Neuronal stem cell (in vitro differentiated cells): ENCODE measurements at places on chromosomes 5 and 9.
A peak's percentile ranks its signal among the peaks of the same experiment; 100 is the strongest.

DNA sequence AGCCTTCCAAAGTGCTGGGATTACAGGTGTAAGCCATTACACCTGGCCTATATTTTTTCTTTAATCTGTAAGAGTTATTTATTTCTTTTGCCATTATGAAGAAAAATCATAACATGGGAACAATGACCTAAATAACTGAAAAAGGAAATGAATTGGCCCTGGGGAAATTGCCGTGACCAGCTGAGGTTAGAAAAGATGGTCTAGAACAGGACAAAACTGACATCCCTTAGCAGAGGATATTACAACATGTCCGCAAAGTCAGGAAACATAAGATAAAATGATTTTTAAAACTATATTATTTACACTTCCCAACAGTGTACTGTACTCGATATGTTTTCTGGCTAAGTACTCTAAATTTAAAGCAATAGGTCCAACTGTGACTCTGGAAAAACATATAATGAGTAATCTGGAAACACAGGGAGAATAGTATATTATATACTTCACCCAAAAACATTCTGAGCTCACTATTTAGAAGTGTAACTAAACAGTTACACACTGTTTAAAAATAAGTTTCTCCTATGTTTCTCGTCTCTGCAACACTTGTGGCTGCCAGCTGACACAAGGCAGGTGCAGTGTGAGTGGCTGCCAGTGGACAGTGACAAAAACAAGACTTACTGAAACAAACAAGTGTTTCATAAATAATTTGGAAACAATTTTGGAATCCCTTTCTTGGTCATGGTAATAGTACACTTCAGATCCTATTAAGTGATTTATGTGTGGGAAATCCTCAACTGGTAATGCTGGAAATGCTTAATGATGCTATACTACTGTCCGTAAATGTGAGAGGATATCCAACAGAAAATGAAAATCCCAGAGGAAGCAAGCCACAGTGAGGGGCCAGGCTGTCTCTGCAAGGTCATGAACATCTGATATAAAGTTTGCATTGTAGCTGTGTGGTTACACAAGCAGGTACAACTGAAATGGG lies 69.1 kb downstream of the C9orf85 start:
- H3K4me1 ChIP-seq = no peaks in the 10 kb centered on the region
- no peaks in the 10 kb centered on the region for H3K36me3 ChIP-seq
- H3K4me3 ChIP-seq = no peak overlapping the region
- H3K27me3 ChIP-seq = no peaks in the 10 kb centered on the region
- no peak for DNase-seq

GRCh38 chr5:73304381-73304780 lies 131.4 kb downstream of the TMEM174 start:
- H3K27ac ChIP-seq = no peak overlapping the region
- H3K4me3 ChIP-seq = no peak overlapping the region
- no peaks in the 10 kb centered on the region for H3K4me1 ChIP-seq
- no peak for DNase-seq

GRCh38 chr5:28808967-28809810 lies 1770.8 kb upstream of the CDH9 start:
- H3K27ac ChIP-seq = no peak overlapping the region
- H3K27me3 ChIP-seq = no peaks in the 10 kb centered on the region
- no peak overlapping the region for H3K4me3 ChIP-seq
- DNase-seq = no peak
- H3K36me3 ChIP-seq = no peaks in the 10 kb centered on the region

DNA sequence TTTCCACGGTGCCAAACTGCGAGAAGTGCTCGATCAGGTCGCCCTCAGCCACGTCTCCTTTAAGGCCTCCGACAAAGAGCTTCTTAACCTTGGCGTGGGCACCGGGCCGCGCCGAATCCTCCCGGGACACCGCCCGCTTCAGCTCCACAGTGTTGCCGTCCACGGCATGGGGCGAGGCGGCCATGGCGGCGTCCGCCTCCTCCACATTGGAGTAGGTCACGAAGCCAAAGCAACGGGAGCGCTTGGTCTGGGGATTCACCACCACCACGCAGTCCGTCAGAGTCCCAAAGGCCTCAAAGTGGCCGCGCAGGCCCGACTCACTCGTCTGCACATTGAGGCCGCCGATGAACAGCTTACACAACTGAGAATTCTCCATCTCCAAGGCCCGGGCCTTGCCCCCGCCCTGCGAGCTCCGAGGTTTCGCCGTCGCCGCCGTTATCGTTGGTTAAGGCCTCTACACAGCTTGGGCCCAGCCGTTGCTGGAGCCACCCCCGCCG lies 424 bp downstream of the HNRNPA0 start:
- peaks cover 8% of the 10 kb centered on the region for H3K4me1 ChIP-seq
- peak overlapping the region; percentile 86 for H3K27ac ChIP-seq
- H3K4me3 ChIP-seq = peak overlapping the region; percentile 100
- no peaks in the 10 kb centered on the region for H3K27me3 ChIP-seq

GRCh38 chr5:157607371-157608161 lies 32.0 kb upstream of the ADAM19 start:
- no peaks in the 10 kb centered on the region for H3K36me3 ChIP-seq
- no peak for DNase-seq
- no peak overlapping the region for H3K4me3 ChIP-seq

DNA sequence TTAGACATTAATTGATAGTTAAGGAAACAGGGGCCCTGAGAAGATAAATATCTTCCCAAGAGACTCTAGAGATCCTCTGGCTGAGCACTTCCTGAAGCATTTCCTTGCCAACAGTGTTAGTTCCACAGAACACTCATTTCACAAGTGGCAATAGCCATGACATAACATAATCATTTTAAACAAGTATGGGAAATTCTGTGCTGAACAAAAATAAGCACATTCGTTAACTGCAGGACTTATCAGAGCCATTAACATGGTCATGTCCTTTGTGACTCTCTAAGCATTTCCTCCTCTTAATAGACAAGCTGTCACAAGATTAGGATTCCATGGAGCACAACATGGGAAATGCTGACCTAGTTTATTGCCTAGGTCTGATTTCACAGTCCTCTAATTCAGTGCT lies 184.9 kb downstream of the SNX18 start:
- H3K4me3 ChIP-seq = no peak overlapping the region
- H3K4me1 ChIP-seq = peaks cover 10% of the 10 kb centered on the region
- no peak overlapping the region for H3K27ac ChIP-seq

- H3K27me3 ChIP-seq = no peaks in the 10 kb centered on the region
- peak overlapping the region; percentile 86 for H3K4me3 ChIP-seq
- H3K27ac ChIP-seq = no peak overlapping the region
- peaks cover 4% of the 10 kb centered on the region for H3K4me1 ChIP-seq
- no peak for DNase-seq
Measured at GRCh38 chr5:157744051-157745011, 819 bp downstream of the LSM11 start.

GRCh38 chr9:93094658-93095204 lies 1.3 kb upstream of the CARD19 start:
- H3K4me3 ChIP-seq = peak overlapping the region; percentile 82
- H3K27me3 ChIP-seq = no peaks in the 10 kb centered on the region
- no peak overlapping the region for H3K27ac ChIP-seq
- H3K4me1 ChIP-seq = peaks cover 6% of the 10 kb centered on the region
- H3K36me3 ChIP-seq = no peaks in the 10 kb centered on the region
- DNase-seq = no peak

DNA sequence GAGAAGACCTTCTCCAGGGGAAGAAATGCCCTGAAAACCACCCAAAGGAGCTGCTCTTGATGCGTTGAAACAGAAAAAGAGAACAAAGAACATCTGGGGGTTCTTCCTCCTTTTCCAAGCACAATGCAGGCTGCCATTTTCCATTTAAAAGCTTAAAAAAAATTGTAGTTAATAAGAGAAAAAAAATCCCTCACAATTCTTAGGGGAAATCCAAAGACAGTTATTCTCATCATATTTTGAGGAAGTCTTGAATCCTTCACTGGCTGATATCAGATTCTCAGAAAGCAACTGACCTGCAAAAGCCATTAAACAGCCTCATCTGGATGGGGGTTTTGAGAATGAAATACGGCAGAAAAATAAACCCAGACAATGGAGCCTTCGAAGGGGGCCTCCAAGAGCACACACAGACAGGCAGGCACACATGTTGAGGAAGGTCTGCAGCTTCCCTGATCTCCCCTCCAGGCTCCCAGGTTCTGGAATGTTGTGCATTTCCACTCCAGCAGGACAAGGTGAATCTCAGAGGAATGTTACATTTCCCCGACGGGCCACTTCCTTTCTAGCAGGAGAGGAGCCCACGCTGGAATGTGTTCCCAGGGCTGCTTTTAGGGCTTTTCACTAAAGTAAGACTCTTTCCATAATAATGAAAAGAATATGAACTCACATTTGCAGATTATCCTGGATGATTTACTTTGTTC lies 159.4 kb upstream of the S1PR3 start:
- H3K4me1 ChIP-seq = peaks cover 2% of the 10 kb centered on the region
- H3K36me3 ChIP-seq = no peaks in the 10 kb centered on the region
- no peaks in the 10 kb centered on the region for H3K27me3 ChIP-seq
- H3K4me3 ChIP-seq = no peak overlapping the region
- DNase-seq = no peak
- H3K27ac ChIP-seq = no peak overlapping the region

GRCh38 chr5:55226934-55227663 lies at the start of gene MCIDAS:
MCIDAS (minus strand) TSS chr5:55227315; CDS start chr5:55227138, 177 bp downstream.
- H3K27ac ChIP-seq = no peak within 1 kb of the TSS
- peak; percentile 70 for DNase-seq
- peaks cover 13% of the 10 kb centered on the region for H3K4me1 ChIP-seq

- H3K27ac ChIP-seq = no peak overlapping the region
- no peaks in the 10 kb centered on the region for H3K4me1 ChIP-seq
- no peak for DNase-seq
- no peaks in the 10 kb centered on the region for H3K36me3 ChIP-seq
- H3K27me3 ChIP-seq = no peaks in the 10 kb centered on the region
Measured at GRCh38 chr5:123916345-123917121, 404.6 kb downstream of the CSNK1G3 start.

- no peak overlapping the region for H3K27ac ChIP-seq
- no peak for DNase-seq
- no peak overlapping the region for H3K4me3 ChIP-seq
- H3K27me3 ChIP-seq = no peaks in the 10 kb centered on the region
Measured at GRCh38 chr9:70778568-70778967, 342.9 kb downstream of the TRPM3 start.

DNA sequence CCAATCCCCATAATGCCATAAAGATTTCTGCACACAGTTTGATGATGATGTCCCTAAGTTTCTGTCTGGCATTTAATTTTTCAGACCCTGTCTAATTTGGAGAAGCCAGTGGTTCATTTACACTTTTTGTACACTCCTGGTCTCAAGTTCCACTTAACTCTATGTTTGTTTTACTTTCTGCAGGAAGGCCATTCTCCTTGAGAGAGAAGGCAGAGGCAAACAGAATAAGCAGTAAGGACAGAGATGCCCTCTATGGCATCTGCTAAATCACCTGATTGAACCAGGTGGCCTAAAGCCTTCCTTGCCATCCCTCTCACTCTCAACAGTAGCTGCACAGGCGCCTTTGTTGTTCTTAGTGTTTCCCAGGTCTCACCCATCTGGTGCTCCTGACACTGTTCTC lies 86.1 kb upstream of the LRRTM2 start:
- H3K4me1 ChIP-seq = peaks cover 39% of the 10 kb centered on the region
- H3K27me3 ChIP-seq = peaks cover 10% of the 10 kb centered on the region
- peaks cover 2% of the 10 kb centered on the region for H3K36me3 ChIP-seq
- H3K4me3 ChIP-seq = no peak overlapping the region

DNA sequence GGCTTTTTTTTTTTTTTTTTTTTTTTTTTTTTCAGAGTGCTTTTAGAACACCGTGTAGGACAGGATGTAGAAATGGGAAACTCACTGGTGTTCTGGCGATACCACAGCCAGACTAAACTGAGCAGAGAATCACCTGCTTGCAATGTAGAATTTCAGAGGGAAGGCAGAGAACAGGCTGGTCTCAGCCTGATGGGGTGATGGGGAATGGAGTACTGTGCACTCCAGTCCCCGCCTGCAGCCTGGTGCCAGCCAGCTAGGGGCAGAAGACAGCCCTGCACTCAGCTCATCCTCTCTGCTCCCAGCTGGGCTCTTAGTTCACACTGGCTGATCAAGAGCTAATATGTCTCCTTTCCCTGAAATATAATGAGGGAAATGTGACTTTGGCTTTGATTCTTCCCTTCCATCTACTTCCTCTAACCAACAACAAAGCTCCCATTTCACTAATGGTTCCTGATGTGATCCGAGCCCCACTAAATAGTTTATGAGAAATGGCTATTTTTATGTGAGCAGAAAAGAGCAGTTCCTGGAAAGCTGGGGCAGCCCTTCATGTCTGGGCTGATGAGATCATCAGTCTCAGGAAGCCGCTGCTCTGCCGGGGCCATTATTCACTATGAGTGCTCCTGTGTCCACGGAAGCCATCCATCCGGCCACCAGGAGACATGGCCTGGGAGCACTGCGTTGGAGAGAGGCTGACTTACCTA lies 209.7 kb downstream of the GADD45G start:
- no peaks in the 10 kb centered on the region for H3K27me3 ChIP-seq
- no peaks in the 10 kb centered on the region for H3K4me1 ChIP-seq
- H3K4me3 ChIP-seq = no peak overlapping the region
- DNase-seq = no peak
- H3K27ac ChIP-seq = no peak overlapping the region

GRCh38 chr5:105581988-105582690 lies 2019.5 kb upstream of the NUDT12 start:
- no peak for DNase-seq
- no peak overlapping the region for H3K27ac ChIP-seq
- no peaks in the 10 kb centered on the region for H3K27me3 ChIP-seq
- no peak overlapping the region for H3K4me3 ChIP-seq
- no peaks in the 10 kb centered on the region for H3K4me1 ChIP-seq

- H3K36me3 ChIP-seq = peaks cover 43% of the 10 kb centered on the region
- H3K4me3 ChIP-seq = no peak overlapping the region
- H3K4me1 ChIP-seq = peaks cover 25% of the 10 kb centered on the region
- no peak overlapping the region for H3K27ac ChIP-seq
- DNase-seq = no peak
Measured at GRCh38 chr5:150500905-150501304, 7.0 kb upstream of the NDST1 start.

- no peak overlapping the region for H3K27ac ChIP-seq
- DNase-seq = no peak
- H3K36me3 ChIP-seq = no peaks in the 10 kb centered on the region
- no peaks in the 10 kb centered on the region for H3K27me3 ChIP-seq
- no peak overlapping the region for H3K4me3 ChIP-seq
Measured at GRCh38 chr9:29241320-29241719, 1668.0 kb upstream of the C9orf72 start.

- H3K36me3 ChIP-seq = no peaks in the 10 kb centered on the region
- no peak overlapping the region for H3K27ac ChIP-seq
- H3K4me3 ChIP-seq = no peak overlapping the region
- no peak for DNase-seq
Measured at GRCh38 chr9:114450833-114451706, 54.2 kb downstream of the WHRN start.

DNA sequence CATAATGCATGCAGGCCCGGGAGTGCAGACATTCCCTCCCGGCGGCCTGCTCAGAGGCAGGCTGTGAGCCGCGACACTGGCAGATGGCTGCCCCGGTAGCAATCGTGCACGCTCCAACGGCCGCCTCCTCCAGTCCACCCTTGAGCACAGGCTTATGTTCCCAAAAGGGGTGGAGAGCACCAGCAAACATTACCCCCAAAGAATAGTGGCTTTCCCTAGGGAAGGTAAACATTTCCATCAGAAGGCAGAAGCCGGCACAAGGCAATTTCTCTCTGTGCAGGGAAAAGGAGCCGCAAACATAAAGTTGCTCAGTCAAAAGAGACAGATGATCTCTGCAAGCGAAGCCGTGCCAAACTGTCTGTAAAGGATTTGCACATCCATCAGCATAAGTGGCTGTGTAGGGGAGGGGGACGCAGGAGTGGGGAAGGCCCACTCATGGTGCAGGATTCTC lies 92.5 kb downstream of the SIL1 start:
- H3K27me3 ChIP-seq = no peaks in the 10 kb centered on the region
- no peaks in the 10 kb centered on the region for H3K36me3 ChIP-seq
- H3K4me3 ChIP-seq = no peak overlapping the region
- H3K4me1 ChIP-seq = peaks cover 10% of the 10 kb centered on the region
